ENCODE measurements at places on chromosomes 7 and 10.

GRCh38 chr7:48298779-48299178, 127.5 kb downstream of the ABCA13 start:
- no peak for DNase-seq

GRCh38 chr10:71974489-71975021, 10.4 kb downstream of the CHST3 start:
- DNase-seq, result no peak

DNA sequence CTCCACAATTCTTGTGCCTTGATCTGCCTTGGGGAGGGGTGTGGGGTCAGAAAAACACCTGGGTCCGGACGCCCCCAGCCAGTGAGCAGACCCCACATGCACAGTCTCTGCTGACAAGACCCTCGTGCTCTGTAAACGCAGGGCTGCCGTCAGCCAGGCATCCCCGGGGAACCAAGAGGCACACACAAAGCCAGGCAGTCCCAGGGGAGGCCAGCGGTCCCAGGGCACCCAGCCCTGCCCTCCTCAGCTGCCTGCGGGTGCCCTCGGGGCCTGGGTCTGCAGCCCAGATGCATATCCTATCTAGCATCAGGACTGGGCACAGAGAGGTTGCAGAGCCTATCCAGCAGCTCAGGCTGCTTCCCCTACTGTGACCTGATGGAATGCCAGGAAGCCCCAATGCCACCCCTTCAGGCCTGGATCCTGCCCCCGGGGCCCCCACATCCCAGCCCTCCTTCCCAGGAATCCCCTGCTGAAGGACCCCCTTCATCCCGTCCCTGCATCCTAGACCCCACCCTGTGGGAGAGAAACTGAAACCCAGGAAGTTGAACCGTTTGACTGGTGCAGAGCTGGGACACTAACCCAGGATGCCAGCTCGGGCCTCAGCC, 92.4 kb downstream of the MICALL2 start:
- DNase-seq, result no peak

DNA sequence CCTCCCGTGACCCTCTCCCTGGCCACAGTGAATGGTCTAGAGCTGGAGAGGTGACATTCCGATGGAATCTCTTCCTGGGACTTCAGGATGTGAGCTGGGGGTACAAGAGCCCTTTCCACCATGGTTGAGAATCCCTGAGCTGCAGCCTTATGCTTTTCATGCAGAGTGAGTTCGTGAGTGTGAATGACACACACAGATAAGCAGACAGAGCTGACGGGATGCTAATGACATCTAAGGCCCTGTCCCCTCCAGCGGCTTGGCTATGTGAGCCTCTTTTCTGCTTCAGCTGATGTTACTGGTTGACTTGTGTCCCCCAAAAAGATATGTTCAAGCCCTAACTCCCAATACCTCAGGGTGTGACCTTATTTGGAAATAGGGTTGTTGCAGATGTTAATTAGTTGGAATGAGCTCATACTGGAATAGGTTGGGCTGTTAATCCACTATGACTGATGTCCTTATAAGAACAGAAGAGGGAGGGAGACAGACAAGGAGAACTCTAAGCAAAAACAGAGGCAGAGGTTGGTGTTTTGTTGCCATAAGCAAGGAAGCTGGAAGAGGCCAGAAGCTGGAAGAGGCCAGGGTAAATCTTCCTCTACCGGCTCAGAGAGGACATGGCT, 111.1 kb upstream of the AFAP1L2 start:
- DNase-seq, result no peak

- DNase-seq, result peak; percentile 20
Measured at GRCh38 chr10:70478191-70479164, at the start of gene PALD1. TSS of gene PALD1 (plus strand) at chr10:70478767. CDS start at chr10:70525952, 47,185 bp downstream.

- DNase-seq, result no peak
Measured at GRCh38 chr10:80468002-80468401, 13.9 kb downstream of the TSPAN14 start.

GRCh38 chr7:135100856-135101255, 47.0 kb upstream of the TMEM140 start:
- no peak for DNase-seq

GRCh38 chr10:104234934-104235333, 2.8 kb upstream of the CFAP43 start:
- DNase-seq, result no peak

- no peak for DNase-seq
Measured at GRCh38 chr7:74230446-74231231, 20.8 kb downstream of the LAT2 start.

DNA sequence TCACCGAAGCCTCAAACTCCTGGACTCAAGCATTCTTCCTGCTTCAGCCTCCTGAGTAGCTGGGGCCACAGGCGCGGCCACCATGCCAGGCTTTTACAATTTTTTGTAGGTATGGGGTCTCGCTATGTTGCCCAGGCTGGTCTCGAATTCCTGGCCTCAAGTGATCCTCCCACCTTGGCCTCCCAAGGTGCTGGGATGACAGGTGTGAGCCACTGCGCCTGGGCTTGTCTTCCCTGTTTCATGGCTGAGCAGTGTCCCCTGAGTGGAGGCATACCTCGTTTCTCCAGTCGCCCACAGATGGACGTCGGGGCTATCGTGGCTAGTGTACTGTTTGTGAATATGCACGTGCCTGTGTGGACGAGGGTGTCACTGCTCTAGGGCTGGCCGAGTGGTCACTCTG, 11.3 kb downstream of the INPP5A start:
- no peak for DNase-seq

Measured in HuH-7 (cell line).